Kidney capillary endothelial cell (primary cell): ENCODE measurements at places on chromosomes 12 and 14.
A peak's percentile ranks its signal among the peaks of the same experiment; 100 is the strongest.

DNA sequence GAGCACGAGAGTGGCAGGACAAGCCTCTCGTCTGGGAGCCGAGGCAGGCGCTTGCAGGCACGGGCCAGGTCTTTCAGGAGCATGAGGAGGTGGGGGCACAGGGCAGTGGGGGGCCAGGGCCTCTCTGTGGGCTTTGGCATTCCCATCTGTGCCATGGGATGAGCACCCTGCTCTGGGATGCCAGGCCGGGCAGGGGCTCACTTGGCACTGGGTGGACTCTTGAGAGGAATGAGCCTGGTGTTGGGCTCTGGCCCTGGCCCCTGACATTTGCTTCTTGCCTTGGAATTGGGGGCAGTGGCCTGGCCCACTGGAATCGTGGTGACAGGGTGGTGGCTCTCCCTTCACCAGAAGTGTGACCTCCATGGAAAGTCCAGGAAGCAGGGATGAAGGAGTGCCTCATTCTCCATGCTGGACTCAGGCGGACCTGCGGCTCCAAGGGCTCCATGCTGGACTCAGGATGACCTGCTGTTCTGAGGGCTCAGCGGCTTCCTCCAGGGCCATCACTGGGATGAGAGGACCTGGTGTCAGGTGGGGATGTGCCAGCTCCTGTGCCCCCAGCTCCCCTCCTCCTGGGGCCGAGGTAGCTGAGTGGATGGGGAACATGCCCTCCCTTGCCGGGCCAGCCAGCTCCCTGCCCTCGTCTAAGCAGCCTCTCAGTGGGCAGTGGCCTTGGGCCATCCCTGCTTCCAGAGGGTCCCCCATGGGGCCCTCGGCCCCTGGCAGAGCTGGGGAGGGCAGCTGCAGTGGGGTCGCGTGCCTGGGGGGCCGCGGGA lies 220.3 kb downstream of the KIF26A start:
- no peak for DNase-seq

DNA sequence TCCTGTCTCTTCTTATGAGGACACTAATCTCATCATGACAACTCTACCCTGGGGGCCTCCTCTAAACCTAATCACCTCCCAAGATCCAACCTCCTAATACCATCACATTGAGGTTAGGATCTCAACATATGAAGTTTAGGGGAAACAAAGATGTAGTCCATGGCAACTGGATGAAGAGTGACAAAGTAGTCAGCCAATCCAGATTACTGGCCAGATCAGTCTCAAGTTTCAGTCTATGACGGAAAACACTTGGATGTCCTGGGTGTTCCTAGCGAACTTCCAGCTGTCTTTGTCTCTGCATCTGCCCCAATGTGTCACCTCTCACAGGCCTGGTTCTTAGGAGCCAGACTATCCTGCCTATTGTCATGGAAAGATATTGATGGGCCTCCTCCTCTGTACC lies 630.8 kb downstream of the AACS start:
- DNase-seq = no peak

- peak; percentile 34 for DNase-seq
Observed at GRCh38 chr12:106248312-106248845, 559 bp upstream of the CKAP4 start.

- DNase-seq = peak; percentile 34
Observed at GRCh38 chr14:32201816-32202490, at the start of gene RNU6-7. Gene RNU6-7, plus strand, starts transcription at chr14:32202045.

DNA sequence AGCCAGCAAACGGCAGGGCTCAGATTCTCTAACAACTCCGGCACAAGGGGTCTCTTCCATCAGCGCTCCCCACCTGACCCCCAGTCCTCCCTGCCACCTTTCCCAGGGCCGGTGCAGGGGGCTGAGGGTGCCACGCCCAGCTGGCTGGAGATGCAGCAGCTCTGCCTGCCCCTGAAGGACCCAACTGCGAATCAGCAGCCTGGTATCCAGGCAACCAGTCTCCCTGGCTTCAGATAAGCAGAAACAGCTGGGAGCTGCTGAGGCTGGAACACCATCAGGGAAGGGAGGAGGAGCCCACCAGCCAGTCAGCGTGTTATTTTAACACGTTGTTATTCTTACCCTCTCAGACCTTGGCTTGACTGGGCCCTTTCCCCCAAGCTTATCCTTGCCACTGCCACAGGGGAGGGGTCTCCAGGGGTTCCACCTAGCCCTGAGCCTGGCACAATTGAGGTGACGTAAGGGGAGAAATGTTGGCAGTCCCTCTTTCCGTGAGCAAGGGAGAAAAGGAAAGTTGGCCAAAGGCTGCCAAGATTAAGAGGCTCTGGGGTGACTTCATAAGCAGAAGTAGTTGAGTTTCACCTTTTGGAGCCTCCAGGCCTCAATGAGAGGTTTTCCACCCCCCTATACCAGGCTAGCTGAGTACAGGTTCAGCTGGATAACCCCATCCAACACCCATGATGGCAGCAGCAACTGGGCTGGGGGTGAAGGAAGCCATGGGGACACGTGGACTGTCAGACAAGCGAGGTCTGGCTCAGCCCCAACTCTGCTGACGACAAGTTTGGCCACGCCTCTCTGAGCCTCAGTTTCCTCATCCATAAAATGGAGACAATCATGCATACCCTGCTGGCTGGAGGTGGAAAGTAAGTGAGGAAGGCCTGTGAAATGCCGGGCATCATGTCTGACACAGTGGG lies 91.1 kb downstream of the IRF2BPL start:
- DNase-seq = no peak

DNA sequence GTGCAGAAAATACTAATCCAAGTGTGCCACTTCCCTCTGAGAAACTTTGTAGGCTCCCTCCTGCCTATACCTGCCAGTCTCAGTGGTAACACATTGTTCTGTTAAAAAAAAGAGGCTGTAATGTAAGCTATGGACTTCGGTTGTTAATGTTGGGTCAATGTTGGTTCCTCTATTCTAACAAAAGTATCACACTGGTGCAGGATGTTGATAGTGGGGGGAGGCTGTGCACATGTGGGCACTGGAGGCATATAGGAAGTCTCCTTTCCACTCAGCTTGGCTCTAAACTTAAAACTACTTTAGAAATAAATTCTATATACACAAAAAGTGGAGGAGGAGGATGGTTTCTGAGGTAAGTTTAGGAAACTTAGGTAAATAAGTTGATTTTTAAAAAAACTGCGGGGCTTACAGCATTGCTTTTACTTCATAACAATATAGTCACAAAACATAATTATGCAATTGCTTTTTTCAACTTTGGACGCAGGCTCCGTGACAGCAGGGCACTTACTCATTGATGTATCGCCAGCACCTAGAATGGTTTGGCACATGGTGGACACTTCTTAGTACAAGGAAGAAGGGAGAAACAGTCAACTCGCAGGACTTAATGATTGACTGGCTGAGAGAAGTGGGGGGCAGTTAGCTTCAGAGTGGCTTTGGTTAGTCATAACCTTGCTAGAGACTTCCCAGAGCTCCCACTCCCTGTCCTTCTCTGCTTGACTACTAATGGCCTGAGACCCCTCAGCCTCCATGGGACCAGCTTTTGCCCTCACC lies 7.9 kb upstream of the NYNRIN start:
- DNase-seq = no peak

- no peak for DNase-seq
Observed at GRCh38 chr14:89233184-89233583, 183.8 kb downstream of the FOXN3 start.

- DNase-seq = no peak
Observed at GRCh38 chr12:113235976-113236375, 14.7 kb downstream of the TPCN1 start.

DNA sequence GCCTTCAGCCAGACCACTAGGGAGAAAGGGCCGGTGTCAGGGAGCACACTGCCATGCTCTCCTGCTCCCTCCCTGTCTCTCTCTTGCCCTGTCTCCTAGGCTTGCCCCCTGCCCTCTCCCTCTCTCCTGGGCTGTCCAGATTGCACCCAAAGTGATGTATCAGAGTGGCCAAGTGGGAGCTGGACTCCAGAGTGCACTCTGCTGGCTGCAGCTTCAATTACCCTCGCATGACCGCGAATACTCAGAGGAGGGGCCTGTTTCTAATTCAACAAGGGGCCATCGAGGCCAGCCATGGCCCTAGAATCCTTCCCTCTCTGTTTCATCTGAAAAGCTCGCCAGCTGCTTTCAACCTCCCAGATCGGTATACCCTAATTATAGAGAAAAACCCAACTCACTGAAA lies 206.4 kb upstream of the FKBP4 start:
- no peak for DNase-seq

GRCh38 chr14:54175298-54175942 lies 218.8 kb upstream of the BMP4 start:
- peak; percentile 58 for DNase-seq

- DNase-seq = peak; percentile 40
Observed at GRCh38 chr12:29073631-29074239, 75.3 kb upstream of the FAR2 start.

GRCh38 chr12:101597164-101597563 lies 2.4 kb downstream of the MYBPC1 start:
- no peak for DNase-seq

DNA sequence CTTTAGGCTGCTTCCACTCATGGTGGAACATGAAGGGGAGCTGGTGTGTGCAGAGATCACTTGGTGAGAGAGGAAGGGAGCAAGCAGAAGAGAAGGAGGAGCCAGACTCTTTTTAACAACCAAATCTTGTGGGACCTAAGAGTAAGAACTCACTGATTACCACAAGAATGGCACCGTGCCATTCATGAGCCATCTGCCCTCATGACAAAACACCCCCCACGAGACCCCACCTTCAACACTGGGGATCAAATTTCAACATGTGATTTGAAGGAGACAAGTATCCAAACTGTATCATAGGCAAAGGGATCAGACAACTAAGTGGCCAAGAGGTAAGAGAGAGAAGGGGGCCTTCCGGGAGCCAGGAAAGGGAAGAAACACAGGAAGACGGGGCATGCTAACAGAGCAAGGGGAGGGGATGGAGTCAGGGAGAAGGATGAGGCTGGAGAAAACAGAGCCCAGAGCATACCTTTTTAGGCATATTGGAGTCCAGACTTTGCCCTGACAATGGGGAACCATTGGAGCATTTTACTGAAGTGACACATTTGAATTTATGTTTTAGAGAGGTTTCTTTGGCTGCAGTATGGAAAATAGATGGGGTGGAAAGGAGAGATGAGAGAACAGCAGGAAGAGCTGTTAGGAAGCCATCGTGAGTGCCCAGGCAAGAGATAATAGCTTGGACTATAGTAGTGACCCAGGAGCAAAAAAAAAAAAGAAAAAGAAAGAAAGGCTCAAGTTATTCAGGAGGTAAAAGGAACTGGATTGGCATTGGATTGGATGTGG lies 204.4 kb upstream of the NUDT4 start:
- no peak for DNase-seq

GRCh38 chr14:85058150-85058549 lies 471.8 kb upstream of the FLRT2 start:
- DNase-seq = peak; percentile 70

DNA sequence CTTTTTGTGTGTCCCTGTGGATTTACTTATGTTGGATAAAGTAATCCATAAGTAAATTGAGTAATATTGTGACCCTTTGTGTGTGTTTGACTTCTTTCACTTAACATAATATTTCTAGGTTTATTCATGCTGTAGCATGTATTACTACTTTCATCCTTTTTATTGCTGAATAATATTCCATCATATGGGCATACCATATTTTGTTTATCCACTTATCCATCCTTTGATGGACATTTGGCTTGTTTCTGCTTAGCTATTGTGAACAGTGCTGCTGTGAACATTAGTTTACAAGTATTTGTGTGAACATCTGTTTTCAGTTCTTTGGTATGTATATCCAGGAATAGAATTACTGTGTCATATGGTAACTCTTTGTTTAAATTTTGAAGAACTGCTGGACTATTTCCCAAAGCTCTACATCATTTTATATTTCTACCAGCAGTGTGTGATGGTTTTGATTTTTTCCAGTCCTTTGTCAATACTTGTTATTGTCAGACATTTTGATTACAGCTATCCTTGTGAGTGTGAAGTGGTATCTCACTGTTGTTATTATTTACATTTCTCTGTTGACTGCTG lies 25.2 kb downstream of the G2E3 start:
- no peak for DNase-seq

- no peak for DNase-seq
Observed at GRCh38 chr12:110015132-110015531, 15.9 kb downstream of the ANKRD13A start.

GRCh38 chr14:80954687-80955299 lies 628 bp upstream of the TSHR start:
- peak; percentile 67 for DNase-seq

DNA sequence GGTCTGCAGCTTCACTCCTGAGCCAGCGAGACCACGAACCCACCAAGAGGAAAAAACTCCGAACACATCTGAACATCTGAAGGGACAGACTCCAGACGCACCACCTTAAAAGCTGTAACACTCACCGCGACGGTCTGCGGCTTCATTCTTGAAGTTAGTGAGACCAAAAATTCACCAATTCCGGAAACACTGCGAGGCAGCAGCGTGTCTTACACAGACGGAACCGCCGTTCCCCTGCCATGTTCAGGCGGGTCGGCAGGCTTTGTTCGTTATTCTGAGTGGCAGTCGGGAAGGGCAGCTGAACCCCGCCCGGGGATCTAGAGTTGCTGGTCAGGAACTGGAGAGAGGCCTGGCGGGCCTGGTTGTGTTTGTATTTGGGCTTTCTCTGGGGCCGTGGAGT lies 20.3 kb upstream of the LPCAT3 start:
- DNase-seq = no peak

DNA sequence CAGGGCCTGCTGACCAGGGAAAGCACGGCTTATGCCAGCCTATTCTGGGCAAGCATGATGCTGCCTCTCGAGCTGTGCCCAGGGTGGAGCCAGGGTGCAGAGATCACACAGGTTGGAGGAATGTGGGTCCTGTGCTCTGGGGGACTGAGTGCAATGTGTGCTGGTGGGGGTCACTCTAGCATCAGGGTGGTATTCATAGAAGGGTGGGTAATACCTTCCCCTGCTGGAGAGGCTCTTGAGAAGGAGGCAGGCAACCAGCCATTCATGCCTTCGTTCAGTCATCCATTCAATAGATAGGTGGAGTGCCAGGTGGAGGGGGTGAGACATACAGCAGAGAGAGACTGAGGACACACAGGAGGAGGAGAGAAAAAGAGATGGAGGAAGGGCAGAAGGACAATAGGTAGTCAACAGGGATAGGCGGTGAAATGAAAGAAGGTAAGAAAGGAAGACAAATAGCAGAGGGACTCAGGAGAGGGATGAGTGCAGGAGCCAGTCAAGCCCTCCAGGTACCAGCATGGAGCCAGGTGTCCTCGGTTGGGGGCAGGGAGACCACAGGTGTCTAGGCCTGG lies 5.2 kb upstream of the ZNF385A start:
- no peak for DNase-seq

DNA sequence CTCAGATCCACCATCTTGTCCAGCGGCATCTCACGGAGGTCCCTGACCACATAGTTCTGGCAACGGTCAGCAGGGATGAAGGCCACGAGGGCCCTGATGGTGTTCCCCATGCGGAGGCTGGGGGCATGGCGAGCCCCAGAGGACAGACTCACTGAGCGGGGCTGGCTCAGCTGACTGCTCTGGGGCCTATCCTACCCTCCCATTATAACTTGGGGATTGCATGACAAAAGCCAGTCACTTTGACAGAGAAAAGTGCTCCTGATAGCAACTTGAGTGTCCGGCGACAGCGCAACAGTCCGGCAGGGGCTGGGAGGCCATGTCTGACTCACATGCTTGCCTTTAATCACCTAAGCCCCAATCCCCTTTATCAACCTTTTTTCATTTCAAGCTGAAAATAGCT lies at the start of gene LRRC10:
LRRC10 (minus strand) TSS at position 179 of the 400 bp plus-strand sequence; CDS start at position 110, 69 bp downstream.
- no peak for DNase-seq
